ENCODE measurements at places on chromosomes 16 and 17.

DNA sequence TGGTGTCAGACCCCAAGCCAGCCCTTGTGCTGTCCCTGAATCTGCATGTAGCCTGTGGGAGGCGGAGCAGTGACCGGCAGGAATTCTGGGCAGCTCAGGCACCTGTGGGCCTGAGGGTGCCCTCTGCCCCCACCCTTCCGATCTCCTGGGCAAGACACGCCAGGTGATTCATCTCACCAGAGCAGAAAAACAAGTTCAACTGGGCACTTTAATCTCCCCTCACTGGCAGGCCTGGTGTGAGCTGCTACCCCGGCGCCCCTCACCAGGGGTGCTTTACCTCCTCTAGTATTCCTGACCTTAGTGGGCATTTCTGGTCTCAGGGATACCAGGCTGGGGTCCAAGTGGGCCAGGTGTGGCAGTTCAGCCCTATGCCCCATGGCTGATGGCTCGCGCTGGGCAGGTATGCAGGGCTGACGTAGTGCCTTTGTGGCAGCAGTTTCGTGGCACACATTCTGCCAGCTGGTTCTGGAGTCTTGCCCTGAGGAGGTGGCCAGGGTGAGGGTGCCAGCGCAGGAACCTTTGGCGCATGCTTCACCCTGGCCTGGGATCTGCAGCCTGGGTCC lies 6.0 kb downstream of the ERBB2 start:
- no peak for DNase-seq

DNA sequence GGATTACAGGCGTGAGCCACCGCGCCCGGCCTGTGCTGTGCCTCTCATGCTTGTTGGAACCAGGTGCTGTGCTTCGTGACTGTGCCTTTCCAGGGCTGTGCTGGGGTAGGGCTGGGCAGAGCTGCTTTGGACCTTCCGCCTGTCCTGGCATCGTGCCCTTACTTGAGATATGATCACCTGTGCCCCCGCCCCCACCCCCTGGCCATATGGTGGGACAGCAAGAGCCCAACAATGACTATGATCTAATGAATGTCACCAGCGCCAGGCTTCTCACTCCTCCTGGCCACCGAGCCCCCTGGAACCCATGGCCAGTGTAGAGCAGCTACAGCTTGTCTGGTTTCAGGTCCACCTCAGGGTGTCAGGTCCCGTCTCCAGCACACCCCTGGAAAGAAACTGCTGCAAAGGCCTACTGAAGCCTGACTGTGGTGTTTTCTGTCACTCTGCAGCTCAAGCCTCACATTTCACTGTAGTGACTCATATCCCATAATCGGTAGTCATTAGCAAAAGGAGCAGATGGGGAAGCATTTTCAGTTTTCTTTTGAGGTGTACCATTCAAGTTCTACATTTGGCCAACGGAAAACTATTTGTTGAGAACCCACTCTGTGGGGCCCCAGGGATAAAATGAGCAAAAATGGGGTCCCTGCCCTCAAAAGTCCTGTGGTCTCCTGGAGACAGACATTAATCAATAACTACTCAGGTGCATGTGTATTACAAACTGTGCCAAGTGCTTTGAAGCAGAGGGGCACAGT lies 22.1 kb downstream of the FCSK start:
- DNase-seq = no peak

GRCh38 chr16:54422159-54422558 lies 135.6 kb upstream of the IRX3 start:
- no peak for DNase-seq

DNA sequence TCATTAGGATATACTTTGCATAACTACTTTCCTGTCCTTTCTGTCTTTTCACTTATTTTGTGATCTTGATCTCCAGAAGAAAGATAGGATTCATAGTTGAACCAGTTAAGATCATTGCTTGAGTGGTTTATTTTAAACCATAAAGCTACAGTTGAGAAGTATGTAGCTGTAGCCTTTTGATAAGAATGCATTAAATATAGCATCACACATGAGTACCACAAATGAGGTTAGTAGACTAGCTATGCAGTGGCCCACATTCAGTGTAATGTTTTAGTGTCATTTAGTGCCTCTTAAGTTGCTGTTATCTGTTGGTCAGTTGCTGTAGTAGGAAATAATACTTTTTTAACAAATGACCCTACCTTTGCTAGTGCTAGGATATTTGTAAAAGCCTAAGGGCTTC lies 1.3 kb downstream of the NLK start:
- DNase-seq = no peak

GRCh38 chr17:79019632-79020584 lies 4.1 kb upstream of the C1QTNF1 start:
- no peak for DNase-seq

DNA sequence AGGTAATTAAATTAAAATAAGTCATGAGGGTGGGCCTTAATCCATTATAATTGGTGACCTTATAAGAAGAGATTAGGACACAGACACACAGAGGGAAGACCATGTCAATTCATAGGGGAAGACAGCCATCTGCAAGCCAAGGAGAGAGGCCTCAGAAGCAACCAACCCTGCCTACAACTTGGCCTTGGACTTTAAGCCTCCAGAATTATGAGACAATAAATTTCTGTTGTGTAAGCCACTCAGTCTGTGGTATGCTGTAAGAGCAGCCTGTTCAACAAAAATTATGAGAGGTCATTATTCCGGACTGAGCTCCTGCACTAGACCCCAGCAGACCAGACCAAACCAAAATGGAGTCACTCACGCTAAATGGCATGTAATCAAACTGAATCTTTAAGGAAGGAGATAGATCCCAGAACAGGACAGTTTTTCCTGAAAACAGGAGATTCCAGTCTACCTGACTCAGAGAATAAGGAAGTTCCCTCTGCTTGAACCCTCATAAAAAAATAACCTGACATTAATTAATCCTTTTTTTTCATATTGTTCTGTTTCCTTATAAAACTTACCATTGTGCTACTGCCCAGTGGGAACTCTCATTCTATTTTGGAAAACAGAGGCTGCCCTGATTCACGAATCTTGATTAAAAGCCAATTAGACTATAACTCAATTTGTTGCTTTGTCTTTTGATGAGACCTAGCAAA lies 74.3 kb downstream of the DNAH3 start:
- DNase-seq = no peak

Measured in NCI-H1092 (cell line).